ENCODE measurements at places on chromosomes 5 and 9.

DNA sequence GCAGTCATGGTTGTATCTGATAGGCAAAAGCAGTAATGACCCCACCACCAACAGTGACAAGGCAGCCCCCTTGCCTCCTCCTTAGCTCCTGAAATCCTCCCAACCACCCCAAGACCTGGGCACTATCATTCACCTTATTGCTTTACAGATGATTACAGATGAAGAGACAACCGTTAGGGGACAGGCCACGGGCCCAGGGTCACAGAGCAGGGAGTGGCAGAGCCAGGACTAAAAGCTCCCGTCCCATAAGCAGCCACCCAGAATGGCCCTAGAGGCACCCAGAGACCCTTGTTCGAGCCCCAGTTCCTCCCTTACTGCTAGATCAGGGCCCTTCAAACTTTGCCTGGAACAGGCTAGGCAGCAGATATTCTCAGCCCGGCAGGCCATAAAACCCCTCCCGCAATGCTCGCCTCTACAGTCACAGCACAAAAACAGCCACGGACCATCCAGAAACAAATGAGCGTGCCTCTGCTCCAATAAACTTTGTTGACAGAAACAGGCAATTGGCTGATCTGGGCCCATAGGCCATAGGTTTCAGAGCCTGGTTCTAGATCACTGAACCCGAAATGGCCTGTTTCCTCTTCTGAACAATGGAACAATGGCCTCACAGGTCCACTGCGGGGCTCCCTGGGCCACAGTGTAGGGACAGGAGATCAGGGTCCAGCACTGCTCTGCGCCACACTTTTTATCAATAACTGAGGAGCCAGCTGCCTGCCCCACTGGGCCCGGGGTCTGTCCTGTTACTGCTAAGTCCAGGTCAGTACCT, 67.0 kb downstream of the LRSAM1 start:
- DNase-seq: no peak

GRCh38 chr9:82580921-82581320, 482.0 kb downstream of the RASEF start:
- DNase-seq: no peak

DNA sequence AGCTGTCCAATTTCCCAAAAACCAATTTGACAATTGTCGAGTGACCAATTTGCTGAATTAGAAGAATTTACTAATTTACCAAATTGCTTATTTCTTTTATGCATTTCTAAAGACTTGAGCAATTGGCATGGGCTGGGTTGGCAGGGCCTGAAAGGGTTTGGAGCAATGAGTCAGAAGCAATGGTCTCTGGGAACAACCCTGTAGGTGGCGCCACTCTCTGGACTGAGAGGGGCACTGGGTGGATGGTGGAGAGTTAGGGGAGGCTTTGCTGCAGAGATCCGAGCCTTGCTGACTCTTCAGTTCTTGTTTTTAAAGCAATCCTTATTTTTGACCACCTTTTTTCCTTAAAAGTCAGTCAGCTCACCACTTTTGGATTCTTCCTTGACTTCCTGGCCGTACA, 71.5 kb upstream of the RPS23 start:
- peak; percentile 32 for DNase-seq

- no peak for DNase-seq
Observed at GRCh38 chr9:655875-656274, 185.6 kb upstream of the DMRT1 start.

- no peak for DNase-seq
Observed at GRCh38 chr5:54455413-54456157, at the start of gene HSPB3. Gene HSPB3 (plus strand): TSS chr5:54455699. CDS start chr5:54455790, 91 bp downstream.

DNA sequence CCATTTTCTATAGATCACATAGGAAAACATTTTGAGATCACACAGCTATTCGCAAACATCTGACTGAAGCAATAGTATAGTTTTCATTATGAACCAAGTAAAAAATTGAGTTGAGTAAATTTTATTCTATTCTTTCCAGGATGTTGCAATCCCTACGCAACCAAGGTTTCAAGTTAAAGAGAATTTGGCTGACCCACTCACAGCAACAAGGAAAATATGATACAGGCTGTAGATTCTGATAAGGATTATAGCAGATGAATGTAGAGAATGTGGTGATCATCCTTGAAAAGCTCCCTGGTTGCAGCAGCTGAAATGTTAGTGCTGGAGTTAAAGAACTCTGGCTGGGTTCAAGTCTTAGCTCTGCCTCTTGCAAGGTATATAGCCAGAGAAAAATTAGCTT, 4.7 kb downstream of the ABCA1 start:
- no peak for DNase-seq

- no peak for DNase-seq
Observed at GRCh38 chr5:42629284-42629683, 127.3 kb upstream of the CCDC152 start.

GRCh38 chr5:4906786-4907185, 233.3 kb upstream of the ADAMTS16 start:
- DNase-seq: no peak

GRCh38 chr5:31273631-31274378, 80.3 kb downstream of the CDH6 start:
- DNase-seq: no peak

DNA sequence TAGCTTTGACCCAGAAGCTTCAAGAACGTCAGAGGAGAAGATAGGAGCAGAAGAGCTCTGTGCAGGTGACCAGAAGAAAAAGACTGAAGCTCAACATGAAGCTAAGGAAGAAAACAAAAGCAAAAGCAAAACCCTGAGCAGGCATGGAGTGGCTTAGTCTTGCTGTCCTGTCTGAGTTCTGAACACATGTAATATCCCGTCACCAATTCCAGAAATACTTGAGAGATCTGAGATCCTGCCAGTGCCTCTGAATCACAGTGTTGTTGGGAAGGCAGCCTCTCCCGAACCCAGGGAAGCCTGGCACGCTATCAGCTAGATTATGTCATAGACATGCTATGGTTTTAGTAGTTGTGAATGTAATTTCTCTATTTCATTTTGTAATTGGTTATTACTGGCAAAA, 235.7 kb downstream of the ICE1 start:
- DNase-seq: no peak

DNA sequence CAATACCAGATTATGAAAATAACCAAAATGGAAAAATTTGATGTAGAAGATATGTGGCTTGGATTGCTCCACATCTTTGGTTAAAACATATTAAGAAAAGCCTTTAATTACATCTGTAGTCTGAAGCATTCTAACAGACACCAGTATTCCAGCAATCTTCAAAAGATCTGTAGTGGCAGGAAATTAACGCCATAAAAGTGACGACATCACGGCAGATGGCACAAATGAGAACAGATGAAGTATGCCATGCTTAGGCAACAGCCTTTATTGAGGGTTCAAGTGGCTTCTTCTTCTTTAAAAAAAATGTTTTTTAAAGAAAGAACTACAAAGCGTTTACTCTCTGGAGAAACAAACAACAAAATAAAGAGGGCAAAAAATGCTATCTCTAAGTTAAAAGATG, 164.2 kb downstream of the MEF2C start:
- no peak for DNase-seq

GRCh38 chr5:128358826-128359225, 179.2 kb downstream of the FBN2 start:
- DNase-seq: no peak

DNA sequence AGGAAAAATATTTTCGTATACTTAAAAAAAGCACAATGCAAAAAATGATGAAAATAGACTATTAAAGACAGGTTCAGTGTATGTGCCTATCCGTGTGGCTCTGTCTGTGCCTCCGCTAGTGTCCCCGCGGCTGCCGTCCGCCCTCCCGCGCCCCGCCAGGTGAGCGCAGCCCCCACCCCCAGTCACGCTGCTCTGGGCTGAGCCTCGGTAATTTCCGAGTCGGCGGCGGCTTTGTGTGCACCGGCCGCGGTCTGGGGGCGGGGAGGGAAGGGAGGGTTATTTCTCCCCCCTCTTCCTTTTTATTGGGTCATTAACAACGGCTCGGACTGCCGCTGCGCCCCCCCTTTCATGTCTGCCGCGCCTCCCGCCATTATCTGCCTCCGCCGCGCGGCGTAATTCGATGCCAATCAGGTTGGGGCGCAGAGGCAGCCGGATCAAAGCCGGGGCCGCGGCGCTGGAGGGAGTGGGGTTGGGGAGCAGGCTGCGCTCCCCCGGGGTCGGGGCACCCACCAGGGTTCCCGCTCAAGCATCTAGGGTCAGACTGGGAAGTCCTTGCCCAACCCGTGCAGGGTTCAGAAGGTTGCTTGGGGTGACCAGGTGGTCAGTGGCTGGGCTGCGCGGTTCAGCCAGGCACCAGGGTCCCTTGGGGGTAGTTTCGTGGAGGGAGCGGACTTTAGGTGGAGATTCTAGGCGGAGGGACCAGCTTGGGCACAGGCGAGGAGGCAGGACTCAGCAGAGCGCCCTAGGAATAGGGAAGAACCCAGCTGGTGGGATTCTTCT, 39.5 kb upstream of the PSD2 start:
- DNase-seq: peak; percentile 23

- no peak for DNase-seq
Observed at GRCh38 chr5:132788508-132788907, 11.5 kb upstream of the SEPTIN8 start.

All from activated naive CD4-positive, alpha-beta T cell treated with anti-CD3 and anti-CD28 coated beads, Interleukin-2, amount 50 U/mL, for 16 hours (primary cell).